CD8-positive, alpha-beta memory T cell (primary cell): ENCODE measurements at places on chromosomes 7 and 10. TPM values are rescaled to one million over a fixed set of nuclear protein-coding genes. Genes with fewer than 3 reads are reported as not detected.

DNA sequence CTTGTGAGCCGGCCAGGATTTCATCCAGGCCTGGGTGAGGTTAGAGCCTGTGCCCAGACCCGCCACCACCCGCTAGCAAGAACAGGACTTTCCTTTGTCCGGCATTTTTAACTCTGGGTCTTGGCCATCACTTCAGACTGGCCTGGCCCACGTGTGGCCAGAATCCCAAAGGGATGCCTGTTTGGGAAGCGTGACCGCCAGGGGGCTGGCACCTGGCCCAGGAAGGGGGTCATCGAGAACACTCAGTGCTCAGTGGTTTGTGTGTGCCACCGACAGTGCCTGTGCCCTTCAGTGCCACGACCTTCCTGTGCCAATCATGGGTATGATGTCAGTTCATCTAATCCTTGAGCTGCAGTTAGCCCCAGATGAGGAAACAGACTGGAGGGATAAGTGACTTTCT lies 85.0 kb downstream of the ZMIZ1 start:
- DNase-seq, result no peak

DNA sequence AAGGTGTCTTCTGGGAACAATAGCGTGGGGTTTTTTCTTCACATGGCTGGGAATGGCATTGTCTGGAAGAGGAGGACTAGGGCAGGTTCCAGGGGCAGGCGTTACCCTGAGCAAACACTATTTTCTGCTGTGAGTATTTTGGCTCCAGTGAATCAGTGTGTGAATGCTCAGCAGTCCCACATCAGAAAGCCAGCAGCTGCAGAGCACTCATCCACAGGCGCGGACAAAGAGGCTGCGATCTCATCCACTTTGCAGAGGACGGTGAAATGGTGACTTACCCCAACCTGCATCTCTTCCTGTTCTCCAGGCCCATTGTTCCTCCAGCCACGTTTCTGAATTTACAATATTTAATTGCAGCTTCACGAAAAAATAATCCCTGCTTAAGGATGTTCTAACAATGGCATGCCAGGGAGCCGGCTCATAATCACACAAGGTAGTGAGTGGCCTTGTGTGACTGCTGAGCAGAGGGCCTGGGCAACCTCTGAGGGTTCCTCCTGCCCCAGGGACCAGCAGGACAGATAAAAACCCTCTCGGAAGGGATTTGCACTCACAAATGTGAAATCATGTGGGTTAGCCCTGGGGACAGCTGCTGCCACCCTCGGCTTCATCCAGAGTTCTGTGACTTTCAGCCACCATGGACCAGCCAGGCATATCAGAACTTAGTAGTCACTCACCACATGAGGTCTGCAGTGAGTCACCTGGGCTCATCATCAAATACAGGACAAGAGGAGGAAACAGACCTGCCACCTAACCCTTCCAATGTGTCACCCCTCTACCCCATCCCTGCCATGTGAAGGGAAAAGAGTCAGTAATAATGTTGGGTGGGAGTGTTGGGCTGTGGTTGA lies 65.0 kb upstream of the EN2 start:
- DNase-seq, result no peak

DNA sequence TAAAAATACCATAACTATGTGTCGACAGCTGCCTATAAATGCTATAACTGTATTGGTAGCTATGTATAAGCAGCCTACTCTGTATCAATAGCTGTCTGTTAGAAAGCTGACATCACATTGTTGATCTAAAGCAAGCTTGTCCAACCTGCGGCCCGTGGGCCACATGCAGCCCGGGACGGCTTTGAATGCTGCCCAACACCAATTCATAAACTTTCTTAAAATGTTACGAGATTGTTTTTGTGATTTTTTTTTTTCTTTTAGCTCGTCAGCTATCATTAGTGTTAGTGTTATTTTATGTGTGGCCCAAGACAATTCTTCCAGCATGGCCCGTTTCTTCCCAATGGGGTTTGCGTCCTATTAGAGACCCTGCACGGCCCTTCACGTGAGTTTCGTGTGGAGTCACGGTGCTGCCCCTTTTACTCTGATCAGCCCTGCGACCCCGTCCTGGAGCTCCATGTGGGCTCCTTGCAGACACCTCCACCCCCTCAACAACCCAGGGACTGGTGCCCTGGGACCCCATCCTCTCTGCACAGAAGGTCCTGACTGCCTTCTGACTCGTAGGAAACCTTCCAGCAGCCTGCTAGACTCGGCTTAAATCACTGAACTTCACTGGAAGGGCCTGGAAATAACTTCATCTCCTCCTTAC lies 4.5 kb upstream of the PRKAR1B start:
- DNase-seq, result no peak

- no peak for DNase-seq
Observed at GRCh38 chr7:15334536-15335263, 227.1 kb downstream of the AGMO start.

DNA sequence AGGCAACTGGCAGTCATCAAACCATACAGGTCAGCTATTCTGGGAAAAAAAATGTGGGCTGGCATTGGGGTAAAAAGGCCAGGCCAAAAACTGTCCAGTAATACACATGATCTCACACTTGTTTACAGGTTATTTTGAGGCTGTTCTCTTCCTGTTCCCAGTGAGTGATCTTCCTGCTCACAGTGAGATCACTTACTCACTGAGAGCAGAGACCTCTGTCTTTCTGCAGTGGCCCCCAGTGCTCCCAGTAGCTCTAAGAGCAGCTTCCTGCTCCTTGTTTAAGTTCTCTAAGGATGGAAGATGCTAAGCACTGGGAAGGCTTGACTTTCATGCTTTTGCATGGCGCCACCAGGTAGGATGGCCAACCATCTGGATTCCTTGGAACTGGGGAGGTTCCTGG lies 93.5 kb upstream of the KIAA1217 start:
- DNase-seq, result no peak

DNA sequence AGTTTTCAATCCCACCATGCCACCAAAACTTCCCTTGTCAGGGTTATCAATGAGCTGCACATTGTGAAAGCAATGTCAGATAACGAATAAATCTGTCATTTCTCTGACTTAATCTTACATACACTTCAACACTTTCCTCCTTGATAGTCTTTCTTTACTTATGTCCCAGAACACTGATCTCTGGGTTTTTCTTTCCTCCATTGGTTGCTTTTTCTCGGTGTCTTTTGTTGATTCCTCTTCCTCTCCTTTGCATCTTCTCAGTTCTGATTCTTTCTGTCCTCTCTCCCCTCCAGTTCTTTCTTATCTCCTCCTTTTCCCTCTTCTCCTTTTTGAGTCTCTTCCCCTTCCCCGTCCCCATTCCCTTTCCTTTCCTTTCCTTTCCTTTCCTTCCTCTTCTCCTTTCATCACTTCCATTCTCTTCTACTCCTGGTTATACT lies 16.6 kb downstream of the DNAJB9 start:
- no peak for DNase-seq

- no peak for DNase-seq
Observed at GRCh38 chr7:134196439-134196838, 69.3 kb downstream of the LRGUK start.

DNA sequence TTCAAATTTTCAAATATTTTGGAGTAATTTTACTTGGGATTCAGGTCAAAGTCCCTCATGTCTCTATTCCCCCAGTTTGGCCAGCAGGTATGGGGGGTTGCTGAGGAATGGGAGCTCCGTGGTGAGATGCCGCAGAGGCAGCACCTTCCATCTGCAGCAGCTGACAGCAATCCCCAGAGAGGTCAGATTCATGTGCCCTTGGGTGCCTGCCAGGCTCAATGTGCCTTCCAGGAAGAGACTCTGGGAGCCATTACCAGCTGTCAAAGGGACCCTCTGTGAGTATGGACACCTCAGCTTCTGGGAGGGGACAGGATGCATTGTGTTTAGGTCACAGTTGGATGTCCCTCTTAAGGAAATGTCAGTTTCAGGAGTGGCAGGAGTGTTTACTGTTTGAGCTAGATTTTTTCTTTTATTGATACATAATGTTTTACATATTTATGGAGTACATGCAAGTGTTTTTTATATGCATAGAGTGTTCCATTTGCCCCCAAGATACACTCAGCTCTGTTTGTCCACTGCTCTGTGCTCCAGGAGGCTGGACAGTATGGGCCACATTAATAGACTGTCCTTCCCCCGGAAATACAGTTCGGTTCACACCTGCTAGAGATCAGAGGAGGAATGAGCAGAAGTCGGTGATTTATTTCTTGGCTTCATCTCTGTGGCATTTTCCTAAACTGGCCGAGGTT lies 75.3 kb upstream of the GRB10 start:
- DNase-seq, result no peak

DNA sequence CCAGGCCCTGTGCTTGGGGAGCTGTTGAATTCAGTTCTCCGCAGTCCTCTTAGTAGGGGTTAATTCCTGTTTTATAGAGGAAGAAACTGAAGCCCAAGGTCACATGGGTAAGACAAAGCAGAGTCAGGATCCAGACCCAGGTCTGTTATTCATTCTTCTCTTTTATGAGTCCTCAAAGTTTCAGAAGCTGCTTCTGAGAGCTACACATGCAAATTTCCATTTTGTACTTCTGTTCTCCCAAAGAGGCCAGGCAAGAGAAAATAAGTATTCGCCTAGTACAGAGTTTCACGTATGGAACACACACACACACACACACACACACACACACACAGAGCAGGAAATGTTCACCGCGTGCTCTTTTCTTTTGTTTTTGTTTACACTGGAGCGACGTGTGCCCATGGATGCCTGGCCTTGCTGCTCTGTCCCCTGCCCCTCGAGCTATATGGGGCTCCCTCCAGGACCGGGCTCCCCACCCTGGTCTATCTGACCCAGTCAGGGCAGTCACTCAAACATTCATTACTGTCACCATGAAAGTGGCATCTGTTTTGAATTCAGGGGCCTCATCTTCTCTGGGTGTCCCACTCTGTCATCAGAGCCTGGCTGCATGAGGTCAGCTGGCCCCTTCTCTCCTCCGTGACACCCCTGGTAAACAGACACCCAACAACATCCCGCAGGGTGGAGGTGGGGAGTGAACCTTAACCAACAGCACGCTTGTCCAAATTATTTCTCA lies 84.4 kb downstream of the TNS3 start:
- no peak for DNase-seq

DNA sequence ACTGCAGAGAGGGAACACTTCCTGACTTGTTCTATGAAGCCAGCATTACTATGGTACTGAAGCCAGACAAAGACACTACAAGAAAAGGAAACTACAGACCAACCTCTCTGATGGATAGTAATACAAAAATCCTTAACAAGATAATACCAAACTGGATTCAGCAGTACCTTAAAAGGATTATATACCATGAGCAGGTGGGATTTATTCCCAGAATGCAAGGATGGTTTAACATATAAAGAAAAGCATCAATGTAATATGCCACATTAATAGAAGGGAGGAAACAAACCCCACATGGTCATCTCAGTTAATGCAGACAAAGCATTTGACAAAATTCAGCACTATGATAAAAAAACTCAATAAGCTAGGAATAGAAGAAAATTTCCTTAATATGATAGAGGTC lies 47.2 kb downstream of the EBLN1 start:
- DNase-seq, result no peak

GRCh38 chr10:25818751-25819150 lies 115.3 kb upstream of the MYO3A start:
- no peak for DNase-seq

DNA sequence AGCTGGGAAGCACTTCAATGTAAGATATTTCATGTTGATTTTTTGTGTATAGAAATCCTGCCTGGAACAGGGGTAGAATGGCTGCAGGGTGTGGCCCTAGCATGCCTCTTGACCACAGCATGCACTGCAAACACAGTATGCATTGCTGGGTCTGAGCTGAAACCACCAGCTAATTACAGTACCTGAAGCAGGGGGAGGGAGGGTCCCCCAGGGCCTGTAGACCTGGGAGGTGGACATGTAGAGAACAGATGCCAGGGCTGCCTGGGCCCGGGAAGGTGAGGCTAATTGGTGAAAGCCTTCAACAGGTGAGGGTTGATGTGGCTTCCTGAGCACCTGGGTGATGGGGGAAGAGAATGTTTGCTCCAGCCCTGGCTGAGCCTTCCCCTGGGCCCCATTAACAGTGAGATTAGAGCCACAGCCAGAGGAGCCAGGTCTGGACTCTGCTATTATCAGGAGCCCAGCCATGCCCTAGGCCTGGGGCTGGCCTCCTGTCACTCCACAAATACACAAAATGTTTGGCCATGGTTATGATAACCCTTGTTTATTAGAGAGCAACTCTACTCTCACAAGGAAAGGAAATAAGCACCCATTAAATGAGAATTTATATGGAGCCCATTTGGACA lies 83.3 kb downstream of the PLXNA4 start:
- no peak for DNase-seq

The CAV1 gene
- polyA plus RNA-seq, result not detected

The CHST3 gene
- not detected for polyA plus RNA-seq

The CCT6A gene
- 93.3 TPM for polyA plus RNA-seq

The ASB10 gene
- not detected for polyA plus RNA-seq

The NOS3 gene
- polyA plus RNA-seq, result 5.2 TPM

The FAM13C gene
- polyA plus RNA-seq, result not detected

The SORCS1 gene
- not detected for polyA plus RNA-seq

The GALNT17 gene
- not detected for polyA plus RNA-seq
